Caco-2 (cell line): ENCODE measurements at places on chromosomes 5 and 9. TPM values are rescaled to one million over a fixed set of nuclear protein-coding genes. Genes with fewer than 3 reads are reported as not detected.
A peak's percentile ranks its signal among the peaks of the same experiment; 100 is the strongest.

- no peaks in the 10 kb centered on the region for H3K36me3 ChIP-seq
- no peaks in the 10 kb centered on the region for H3K4me1 ChIP-seq
- no peaks in the 10 kb centered on the region for H3K27me3 ChIP-seq
Measured at GRCh38 chr5:108345541-108346171, 36.2 kb downstream of the FBXL17 start.

DNA sequence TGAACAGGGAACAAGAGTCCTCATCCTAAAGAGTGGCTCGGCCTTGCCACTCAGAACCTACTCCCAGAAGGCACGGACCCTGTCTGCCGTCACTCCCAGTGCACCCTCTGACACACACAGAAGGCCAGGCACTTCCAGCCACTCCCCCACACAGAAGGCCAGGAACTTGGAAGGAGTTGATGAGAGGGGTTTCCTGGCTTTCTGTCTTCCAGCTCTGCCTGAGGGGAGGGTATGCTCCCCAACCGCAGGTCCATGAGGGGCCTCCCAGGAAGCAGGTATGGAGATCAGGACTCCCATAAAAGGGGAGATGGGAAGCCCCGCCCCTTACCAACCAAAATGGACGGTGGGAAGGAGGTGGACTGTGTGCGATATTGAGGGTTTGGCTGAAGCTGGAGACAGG lies 247.6 kb upstream of the IRX4 start:
- no peak for DNase-seq
- no peak overlapping the region for H3K27ac ChIP-seq
- no peaks in the 10 kb centered on the region for H3K36me3 ChIP-seq
- H3K4me3 ChIP-seq = no peak overlapping the region
- H3K27me3 ChIP-seq = no peaks in the 10 kb centered on the region
- H3K4me1 ChIP-seq = no peaks in the 10 kb centered on the region

DNA sequence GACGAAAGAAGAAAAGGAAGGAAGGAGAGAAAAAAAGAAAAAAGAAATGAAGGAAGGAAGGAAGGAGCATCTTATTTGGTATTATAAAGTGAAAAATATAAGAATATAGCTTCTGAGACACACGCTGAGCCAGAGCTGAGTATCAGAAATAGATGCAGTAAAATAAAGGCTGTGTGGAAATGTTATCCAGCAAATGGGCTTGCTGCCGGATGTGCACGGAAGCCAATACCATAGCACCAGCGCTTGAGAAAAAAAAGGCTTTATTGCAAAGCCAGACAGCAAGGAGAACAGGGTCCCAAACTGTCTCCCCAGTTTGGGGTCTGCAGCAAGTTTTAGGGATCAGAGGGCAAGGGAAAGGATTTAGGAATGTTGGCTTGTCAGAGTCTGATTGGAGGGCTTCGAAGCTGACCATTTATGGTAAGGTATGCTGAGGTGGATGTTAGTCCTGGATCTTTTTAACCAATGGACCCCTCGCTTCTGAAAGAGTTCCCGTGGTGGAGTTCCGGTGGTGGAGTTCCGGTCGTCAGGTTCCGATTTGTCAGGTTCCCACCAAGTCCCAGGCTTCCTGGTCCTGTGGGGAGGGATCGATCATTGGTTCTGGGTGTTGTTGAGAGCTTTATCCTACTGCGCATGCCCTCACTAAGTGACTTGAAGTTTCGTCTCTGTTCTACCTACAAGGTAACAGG lies 70.4 kb downstream of the SFXN1 start:
- H3K27me3 ChIP-seq = no peaks in the 10 kb centered on the region
- no peaks in the 10 kb centered on the region for H3K4me1 ChIP-seq
- no peak for DNase-seq
- no peaks in the 10 kb centered on the region for H3K36me3 ChIP-seq
- no peak overlapping the region for H3K27ac ChIP-seq

GRCh38 chr9:76161541-76161940 lies 232.7 kb downstream of the RFK start:
- H3K4me1 ChIP-seq = no peaks in the 10 kb centered on the region
- no peaks in the 10 kb centered on the region for H3K36me3 ChIP-seq
- no peak overlapping the region for H3K4me3 ChIP-seq
- DNase-seq = no peak

- H3K27me3 ChIP-seq = no peaks in the 10 kb centered on the region
- H3K27ac ChIP-seq = no peak overlapping the region
- H3K4me1 ChIP-seq = no peaks in the 10 kb centered on the region; the same call in 1 of the 2 replicates
Measured at GRCh38 chr9:34176089-34176488, 2.8 kb upstream of the UBAP1 start.

DNA sequence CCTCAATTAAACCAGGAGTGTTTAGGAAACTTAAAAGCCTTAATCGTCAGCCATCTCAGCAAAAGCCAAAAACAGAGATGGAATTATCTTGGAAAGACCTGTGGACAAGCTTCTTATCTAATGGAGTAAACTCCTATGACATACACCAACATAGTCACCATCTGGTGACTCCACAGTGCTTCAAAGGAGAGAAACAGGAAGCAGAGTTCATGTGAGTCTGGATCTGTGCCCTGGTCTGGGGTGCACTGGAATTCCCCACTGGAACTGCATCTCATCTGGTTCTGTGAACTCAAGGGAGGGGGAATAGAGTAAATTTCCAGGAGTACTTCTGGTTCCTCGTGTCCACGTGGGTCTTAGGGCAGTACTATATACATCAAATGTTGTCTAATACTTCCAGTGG lies 36.3 kb upstream of the KCNN2 start:
- H3K27me3 ChIP-seq = no peaks in the 10 kb centered on the region
- DNase-seq = no peak
- no peaks in the 10 kb centered on the region for H3K4me1 ChIP-seq
- H3K4me3 ChIP-seq = no peak overlapping the region
- no peak overlapping the region for H3K27ac ChIP-seq
- H3K36me3 ChIP-seq = no peaks in the 10 kb centered on the region

- peaks cover 1% of the 10 kb centered on the region for H3K36me3 ChIP-seq
- H3K4me3 ChIP-seq = no peak overlapping the region
- no peaks in the 10 kb centered on the region for H3K27me3 ChIP-seq
- H3K27ac ChIP-seq = no peak overlapping the region
- H3K4me1 ChIP-seq = no peaks in the 10 kb centered on the region
Measured at GRCh38 chr9:120474591-120475243, 105.2 kb downstream of the CDK5RAP2 start.

- DNase-seq = no peak
- no peaks in the 10 kb centered on the region for H3K27me3 ChIP-seq
- H3K27ac ChIP-seq = no peak overlapping the region
- no peaks in the 10 kb centered on the region for H3K36me3 ChIP-seq
- H3K4me1 ChIP-seq = peaks cover 8% of the 10 kb centered on the region; the same call in 1 of the 2 replicates
Measured at GRCh38 chr9:121839726-121840500, 188.5 kb downstream of the DAB2IP start.

- DNase-seq = no peak
- H3K27me3 ChIP-seq = no peaks in the 10 kb centered on the region
- H3K36me3 ChIP-seq = no peaks in the 10 kb centered on the region
- H3K27ac ChIP-seq = no peak overlapping the region
- H3K4me1 ChIP-seq = peaks cover 9% of the 10 kb centered on the region
- no peak overlapping the region for H3K4me3 ChIP-seq
Measured at GRCh38 chr5:68428231-68428811, 212.8 kb downstream of the PIK3R1 start.

DNA sequence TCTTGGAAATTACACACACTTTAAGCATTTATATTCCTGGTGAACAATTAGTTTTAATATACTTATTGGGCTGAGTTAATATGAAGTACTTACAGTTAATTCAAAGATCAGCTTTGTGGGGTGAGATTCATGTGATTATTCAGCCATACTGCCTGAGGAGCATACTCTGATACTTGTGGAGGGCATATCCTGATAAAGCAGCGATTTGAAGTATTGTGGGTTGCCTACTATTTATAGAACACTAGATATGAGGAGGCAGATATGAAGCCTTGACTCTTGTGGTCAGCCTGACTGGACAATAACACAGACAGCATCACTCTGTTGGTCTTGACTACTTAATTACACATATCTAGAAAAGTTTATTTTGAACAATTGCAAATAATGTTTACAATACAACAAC lies 27.0 kb upstream of the AGGF1 start:
- H3K36me3 ChIP-seq = no peaks in the 10 kb centered on the region
- H3K27ac ChIP-seq = no peak overlapping the region
- peaks cover 2% of the 10 kb centered on the region; the same call in 1 of the 2 replicates for H3K27me3 ChIP-seq
- DNase-seq = no peak

ENTPD2 gene
- total RNA-seq = 2.9 and 3.4 TPM in 2 replicates

LCN1 gene
- total RNA-seq = not detected in 2 replicates

DNA sequence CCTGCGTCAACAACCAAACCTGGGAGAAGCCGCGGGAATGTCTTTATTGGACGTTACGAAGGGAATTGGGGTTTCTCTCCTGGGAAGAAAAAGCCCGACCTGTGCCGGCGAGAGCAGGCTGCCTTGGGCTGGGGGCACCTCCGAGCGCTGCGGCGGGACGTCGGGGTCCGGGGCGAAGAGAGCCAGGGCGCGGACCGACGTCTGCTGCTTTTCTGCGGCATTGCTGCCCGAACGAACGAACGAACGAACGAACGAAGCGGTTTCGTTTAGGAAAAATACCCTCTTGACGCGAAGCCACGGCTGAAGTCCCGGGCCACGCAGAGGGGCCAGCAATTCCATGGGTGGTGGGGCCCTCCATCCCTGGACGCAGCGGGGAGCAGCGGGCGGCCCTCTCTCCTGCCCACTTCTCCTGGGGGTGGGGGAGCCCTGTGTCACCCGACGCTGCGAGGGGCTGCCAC lies 4.8 kb upstream of the PITX1 start:
- no peaks in the 10 kb centered on the region for H3K27me3 ChIP-seq
- H3K4me1 ChIP-seq = peaks cover 27% of the 10 kb centered on the region
- H3K36me3 ChIP-seq = no peaks in the 10 kb centered on the region
- H3K27ac ChIP-seq = no peak overlapping the region
- no peak for DNase-seq
- peak overlapping the region; percentile 59 for H3K4me3 ChIP-seq

ACOT12 gene
- 1.4 TPM in 2 replicates for total RNA-seq
